Esophagus squamous epithelium (tissue), 5 donors: ENCODE measurements at places on chromosomes 16 and 17.

DNA sequence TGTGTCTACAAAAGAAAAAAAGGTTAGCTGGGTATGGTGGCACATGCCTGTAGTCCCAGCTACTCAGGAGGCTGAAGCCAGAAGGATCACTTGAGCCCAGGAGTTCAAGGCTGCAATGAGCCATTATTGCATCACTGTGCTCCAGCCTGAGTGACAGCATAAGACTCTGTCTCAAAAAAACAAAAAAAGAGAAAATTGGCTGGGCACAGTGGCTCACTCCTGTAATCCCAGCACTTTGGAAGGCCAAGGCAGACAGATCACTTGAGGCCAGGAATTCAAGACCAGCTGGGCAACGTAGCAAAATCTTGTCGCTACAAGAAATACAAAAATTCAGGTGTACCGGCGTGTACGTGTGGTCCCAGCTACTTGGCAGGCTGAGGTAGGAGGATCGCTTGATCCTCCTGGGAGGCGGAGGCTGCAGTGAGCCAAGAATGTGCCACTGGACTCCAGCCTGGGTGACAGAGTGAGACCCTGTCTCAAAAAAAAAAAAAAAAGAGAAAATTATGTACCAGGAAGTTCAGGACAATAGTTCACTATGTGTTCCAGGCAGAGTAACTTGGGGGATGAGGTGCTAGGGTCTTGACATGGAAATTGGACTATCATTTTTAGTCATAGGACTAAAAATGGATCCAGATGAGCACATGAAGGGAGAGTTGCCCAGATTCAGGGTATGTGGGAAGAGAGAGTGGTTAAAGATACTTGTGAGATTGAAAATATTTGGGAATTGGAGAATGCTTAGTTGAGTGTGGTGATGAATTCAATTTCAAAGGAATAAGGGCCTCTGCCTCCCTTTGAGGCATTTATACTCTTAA, 11.0 kb downstream of the ALDH3A2 start:
- no peak for DNase-seq

GRCh38 chr16:14198012-14198411, 126.9 kb downstream of the MRTFB start:
- no peak for DNase-seq

GRCh38 chr16:60810250-60810649, 1226.0 kb downstream of the CDH8 start:
- DNase-seq: no peak

- no peak for DNase-seq
Measured at GRCh38 chr16:10245002-10245401, 62.8 kb upstream of the GRIN2A start.

DNA sequence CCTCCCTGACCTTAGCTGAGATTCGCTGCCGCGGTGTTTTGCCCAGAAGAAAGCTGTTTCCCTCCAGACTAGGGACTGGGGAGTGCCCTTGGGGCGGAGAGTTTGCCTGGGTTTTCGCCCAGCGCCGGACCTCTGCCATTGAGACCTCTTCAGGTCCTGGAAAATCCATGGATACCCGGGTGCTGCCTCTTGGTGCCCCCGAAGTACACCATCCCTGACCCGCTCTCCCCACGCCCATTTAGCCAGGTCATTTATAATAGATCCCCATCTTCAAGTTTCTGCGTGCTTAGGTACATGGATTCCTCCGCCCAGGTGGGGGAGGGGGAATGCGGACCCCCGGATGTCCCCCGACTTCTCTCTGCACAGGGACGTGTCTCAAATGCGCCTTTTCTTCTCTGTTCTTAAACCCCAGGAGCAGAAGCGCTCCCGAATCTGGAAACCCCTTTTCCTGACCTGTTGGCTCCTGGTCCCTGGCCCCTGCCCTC, 15.0 kb upstream of the CBX8 start:
- no peak for DNase-seq

- DNase-seq: no peak
Measured at GRCh38 chr16:85370543-85370880, 242.6 kb upstream of the GSE1 start.

DNA sequence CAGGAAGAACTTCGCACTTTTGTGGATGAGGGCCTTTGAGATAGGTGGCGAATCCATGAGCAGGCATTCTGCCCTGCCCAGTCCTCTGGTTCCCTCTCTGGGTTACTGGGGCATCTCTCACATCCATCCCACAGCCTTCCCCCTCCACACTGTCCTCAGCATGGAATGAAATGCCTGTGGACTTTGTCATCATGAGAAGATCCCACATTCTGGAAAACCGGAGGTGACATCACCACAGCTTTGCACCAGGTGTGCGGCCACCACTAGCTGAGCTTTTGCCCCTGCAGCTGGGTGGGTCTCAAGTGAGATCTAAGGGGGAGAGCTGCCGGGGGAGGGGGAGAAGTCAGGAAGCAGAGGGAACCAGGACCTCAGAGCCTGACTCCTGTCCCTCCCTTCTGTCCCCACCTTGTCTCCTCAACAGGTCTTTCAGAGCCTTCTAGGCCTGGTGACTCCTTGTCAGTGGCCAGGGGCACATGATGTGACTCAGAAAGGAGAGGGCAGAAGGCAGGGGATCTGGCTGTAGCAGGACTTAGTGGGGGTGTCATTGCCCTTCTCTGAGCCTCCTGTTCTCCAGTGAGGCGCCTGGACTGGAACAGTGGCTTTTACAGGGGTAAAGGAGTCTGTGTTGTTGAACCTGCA, 40.0 kb upstream of the DLX4 start:
- no peak for DNase-seq

DNA sequence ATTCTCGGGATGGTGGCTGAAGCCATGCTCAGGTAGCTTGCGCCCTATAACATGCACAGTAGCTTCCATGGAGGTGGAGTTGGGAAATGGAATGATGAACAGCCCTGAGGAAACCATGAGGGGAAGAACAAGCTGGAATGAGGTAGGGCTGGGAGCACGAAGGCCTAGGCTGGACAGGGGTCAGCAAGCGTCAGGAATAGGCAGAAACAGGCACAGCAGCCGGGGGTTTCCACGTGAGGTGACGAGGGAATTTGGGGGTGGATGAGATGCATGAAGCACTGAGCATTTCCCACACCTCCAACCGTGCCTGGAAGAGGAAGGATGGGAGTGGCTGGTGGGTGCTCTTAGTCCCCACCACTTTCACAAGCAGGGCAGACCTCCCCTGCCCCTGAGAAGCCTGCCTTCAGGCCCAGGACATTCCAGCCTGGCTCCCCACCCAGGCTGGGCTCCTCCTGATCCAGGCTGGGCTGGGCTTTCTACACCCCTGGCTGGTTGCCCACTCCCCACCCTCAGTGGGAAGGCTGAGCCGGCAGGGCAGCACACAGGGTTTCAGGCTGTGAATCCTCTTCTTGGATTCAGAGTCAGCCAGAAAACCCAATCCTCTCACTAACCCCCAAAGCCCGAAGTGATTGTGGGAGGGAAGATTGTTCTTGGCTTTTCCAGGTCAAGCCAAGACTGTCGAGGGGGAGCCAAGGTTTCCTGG, 21.9 kb downstream of the PLEKHG4 start:
- no peak for DNase-seq

GRCh38 chr16:16016388-16016964, 67.1 kb downstream of the ABCC1 start:
- no peak for DNase-seq

GRCh38 chr16:80274576-80275191, 266.1 kb upstream of the DYNLRB2 start:
- no peak for DNase-seq

GRCh38 chr16:51801635-51802034, 650.6 kb upstream of the SALL1 start:
- DNase-seq: no peak
